ENCODE measurements at places on chromosomes 5 and 9. TPM values are rescaled to one million over a fixed set of nuclear protein-coding genes. Genes with fewer than 3 reads are reported as not detected.

- no peaks in the 10 kb centered on the region for H3K36me3 ChIP-seq
- no peaks in the 10 kb centered on the region for H3K4me1 ChIP-seq
- no peaks in the 10 kb centered on the region for H3K27me3 ChIP-seq
- no peak for DNase-seq
- no peak overlapping the region for H3K27ac ChIP-seq
Measured at GRCh38 chr5:82570-82969, 9.4 kb upstream of the PLEKHG4B start.

Gene PCDHB15
- 2.4 TPM for total RNA-seq

Gene NOXA1
- 6.6 TPM for total RNA-seq

Gene PCDHA7
- 0.55 TPM for total RNA-seq

- H3K4me3 ChIP-seq, result no peak overlapping the region
- H3K27me3 ChIP-seq, result no peaks in the 10 kb centered on the region
- no peak overlapping the region for H3K27ac ChIP-seq
- H3K36me3 ChIP-seq, result no peaks in the 10 kb centered on the region
- no peaks in the 10 kb centered on the region for H3K4me1 ChIP-seq
Measured at GRCh38 chr5:59850766-59851165, 42.8 kb downstream of the PDE4D start.

- no peak overlapping the region for H3K27ac ChIP-seq
- no peak overlapping the region for H3K4me3 ChIP-seq
- H3K36me3 ChIP-seq, result no peaks in the 10 kb centered on the region
- H3K4me1 ChIP-seq, result no peaks in the 10 kb centered on the region
- peak; percentile 15 for DNase-seq
Measured at GRCh38 chr5:84383816-84384603, 670 bp downstream of the EDIL3 start.

DNA sequence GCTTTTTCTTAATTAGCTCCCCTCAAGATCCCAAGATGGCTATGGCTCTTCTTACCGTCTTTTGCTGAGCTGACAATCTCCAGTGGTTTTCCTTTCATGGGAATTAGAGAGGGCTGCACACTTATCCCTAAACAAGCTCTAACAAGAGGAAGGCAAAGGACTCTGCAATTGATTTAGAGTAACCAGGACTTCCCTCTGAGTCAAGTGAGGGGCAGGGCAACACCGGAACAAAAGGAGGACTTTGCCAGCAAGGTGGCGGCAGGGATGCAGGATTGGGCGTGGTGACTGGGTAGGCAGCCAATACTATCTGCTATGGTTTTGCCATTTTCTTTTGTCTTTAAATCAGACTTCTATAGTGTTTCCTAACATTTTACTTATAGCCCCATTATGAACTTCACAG, 9.8 kb downstream of the SLC44A1 start:
- H3K27ac ChIP-seq, result no peak overlapping the region
- no peak for DNase-seq
- no peaks in the 10 kb centered on the region for H3K27me3 ChIP-seq
- H3K4me3 ChIP-seq, result no peak overlapping the region
- H3K4me1 ChIP-seq, result peaks cover under 1% of the 10 kb centered on the region

- H3K27ac ChIP-seq, result no peak overlapping the region
- H3K27me3 ChIP-seq, result no peaks in the 10 kb centered on the region
- H3K4me1 ChIP-seq, result peaks cover 4% of the 10 kb centered on the region
- peak; percentile 52 for DNase-seq
- no peak overlapping the region for H3K4me3 ChIP-seq
Measured at GRCh38 chr9:136372561-136373299, 739 bp downstream of the CARD9 start.

DNA sequence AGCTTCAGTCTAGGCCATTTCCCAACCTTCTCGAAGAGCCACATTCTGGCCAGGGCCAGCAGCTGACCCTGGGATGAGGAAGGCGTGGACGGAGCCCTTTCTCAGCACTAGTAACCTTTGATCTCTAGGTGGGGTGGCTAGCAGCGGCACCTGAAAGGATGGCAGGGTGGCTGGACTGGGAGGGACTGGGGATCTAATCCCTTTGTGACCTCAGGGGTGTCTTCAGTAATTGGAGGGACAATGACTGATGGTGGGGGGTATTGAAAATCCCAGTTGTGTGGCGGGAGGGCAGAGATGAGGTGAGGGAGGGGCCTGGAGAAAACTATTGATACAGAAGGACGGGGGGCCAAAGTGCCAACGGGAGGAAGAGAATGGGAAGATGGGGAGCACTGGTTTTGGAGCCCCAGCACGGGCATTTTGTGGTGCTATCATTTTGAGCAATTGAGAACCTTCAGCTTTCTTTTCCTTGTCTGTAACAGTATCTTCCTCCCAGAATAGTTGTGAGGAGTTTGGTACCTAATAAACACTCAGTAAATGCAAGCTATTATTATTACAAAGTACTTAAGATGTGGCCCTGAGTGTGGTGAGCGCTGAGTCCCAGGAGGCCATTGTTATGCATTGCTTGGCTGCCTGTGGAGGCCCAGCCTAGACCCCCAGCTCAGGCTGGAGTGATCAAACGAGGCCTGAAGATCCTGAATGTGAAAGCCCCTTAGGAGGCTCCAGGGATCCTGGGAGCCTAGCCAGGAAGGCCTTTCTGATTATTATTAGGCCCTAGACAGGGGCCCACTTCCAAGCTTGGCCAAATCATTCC, 37.3 kb upstream of the UBE2D2 start:
- no peak for DNase-seq
- H3K27ac ChIP-seq, result no peak overlapping the region
- H3K4me3 ChIP-seq, result no peak overlapping the region
- no peaks in the 10 kb centered on the region for H3K4me1 ChIP-seq

DNA sequence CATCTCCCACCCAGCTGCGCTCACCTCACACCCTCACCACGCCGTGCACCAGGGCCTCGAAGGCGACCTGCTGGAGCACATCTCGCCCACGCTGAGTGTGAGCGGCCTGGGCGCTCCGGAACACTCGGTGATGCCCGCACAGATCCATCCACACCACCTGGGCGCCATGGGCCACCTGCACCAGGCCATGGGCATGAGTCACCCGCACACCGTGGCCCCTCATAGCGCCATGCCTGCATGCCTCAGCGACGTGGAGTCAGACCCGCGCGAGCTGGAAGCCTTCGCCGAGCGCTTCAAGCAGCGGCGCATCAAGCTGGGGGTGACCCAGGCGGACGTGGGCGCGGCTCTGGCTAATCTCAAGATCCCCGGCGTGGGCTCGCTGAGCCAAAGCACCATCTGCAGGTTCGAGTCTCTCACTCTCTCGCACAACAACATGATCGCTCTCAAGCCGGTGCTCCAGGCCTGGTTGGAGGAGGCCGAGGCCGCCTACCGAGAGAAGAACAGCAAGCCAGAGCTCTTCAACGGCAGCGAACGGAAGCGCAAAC, 1.1 kb downstream of the POU4F3 start:
- peak; percentile 67 for DNase-seq
- H3K36me3 ChIP-seq, result no peaks in the 10 kb centered on the region
- H3K4me3 ChIP-seq, result no peak overlapping the region
- peaks cover 2% of the 10 kb centered on the region for H3K4me1 ChIP-seq

DNA sequence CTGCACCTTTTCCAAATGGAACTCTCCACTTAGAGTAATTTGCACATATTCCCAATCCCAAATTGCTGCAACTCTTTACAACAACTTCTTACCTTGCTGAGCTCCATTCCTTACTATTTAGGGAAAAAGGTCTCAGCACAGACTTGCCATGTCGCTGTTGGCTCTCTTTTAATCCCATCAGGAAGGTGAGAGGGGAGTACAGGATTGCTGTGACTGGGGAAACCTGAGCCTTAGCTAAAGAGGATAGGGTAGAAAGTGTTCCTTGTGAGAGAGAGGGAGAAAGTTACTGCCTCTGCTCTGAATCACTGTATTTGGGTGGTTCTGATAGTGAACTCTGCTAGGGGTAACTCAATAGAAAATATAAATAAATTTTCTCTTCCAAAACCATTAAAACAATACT, 43.7 kb upstream of the GABRA1 start:
- no peaks in the 10 kb centered on the region for H3K36me3 ChIP-seq
- H3K4me1 ChIP-seq, result no peaks in the 10 kb centered on the region
- no peaks in the 10 kb centered on the region for H3K27me3 ChIP-seq
- H3K4me3 ChIP-seq, result no peak overlapping the region

GRCh38 chr9:22147813-22148527, 138.9 kb upstream of the CDKN2B start:
- H3K36me3 ChIP-seq, result no peaks in the 10 kb centered on the region
- no peaks in the 10 kb centered on the region for H3K4me1 ChIP-seq
- H3K27me3 ChIP-seq, result no peaks in the 10 kb centered on the region

GRCh38 chr5:55572020-55572419, 37.3 kb upstream of the PLPP1 start:
- no peak overlapping the region for H3K27ac ChIP-seq
- no peak for DNase-seq
- no peak overlapping the region for H3K4me3 ChIP-seq
- no peaks in the 10 kb centered on the region for H3K27me3 ChIP-seq
- no peaks in the 10 kb centered on the region for H3K36me3 ChIP-seq

Gene SHISAL2B
- total RNA-seq, result 2.0 TPM

Gene AHRR
- total RNA-seq, result 0.83 TPM

DNA sequence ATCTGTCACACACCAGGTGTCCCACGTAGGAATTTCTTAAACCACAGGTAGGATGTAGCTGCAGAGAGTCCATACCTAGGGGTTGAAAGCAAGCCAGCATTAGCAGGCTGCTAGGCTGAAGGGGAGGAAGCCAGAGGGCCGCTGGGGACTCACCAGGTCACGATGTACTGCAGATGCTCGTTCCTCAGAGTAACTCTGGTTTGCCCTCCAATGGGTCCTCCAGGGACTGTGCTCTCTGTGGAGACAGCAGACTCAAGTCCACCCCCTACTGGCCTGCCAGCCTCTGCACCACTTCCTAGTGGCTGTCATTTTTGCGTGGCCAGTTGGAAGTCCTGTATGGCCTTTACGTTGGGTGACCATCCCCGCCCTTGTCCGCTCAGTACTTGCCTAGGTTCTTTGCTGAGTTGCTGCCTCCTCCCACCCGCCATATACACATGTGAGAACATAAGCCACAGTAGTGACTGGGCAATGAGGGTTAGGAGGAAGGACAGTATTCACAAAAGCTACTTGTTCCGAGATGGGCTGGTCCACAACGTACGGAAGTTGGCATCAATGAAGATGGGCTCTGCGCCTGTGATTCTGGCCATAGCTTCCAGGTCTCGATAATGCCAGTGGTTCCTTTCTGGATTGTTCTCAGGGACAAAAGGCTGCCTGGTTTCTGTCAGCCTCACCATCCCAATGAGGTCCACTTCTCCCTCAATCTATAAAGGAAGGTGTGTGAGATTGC, 4.1 kb downstream of the RPL7A start:
- peaks cover 11% of the 10 kb centered on the region for H3K4me1 ChIP-seq
- H3K4me3 ChIP-seq, result no peak overlapping the region
- H3K36me3 ChIP-seq, result peaks cover 13% of the 10 kb centered on the region
- peak; percentile 69 for DNase-seq
- H3K27me3 ChIP-seq, result no peaks in the 10 kb centered on the region

DNA sequence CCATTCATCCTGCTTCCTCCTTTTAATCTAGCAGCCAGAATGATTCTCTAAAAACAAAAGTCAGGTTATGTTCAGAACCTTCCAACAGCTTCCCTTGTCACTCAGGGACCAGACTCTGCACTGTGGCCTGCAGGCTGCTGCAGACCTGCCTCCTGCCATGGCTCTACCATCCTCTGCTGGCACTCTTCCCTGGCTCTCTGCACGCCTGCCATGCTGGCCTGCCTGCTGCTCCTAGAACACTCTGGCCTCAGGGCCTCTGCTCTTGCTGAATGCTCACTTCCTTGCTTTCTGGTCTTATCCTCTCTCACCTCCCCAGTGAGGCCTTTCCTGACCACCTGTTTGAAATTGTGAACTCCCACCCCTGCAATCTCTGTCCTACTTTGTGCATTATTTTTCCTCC, 149.4 kb downstream of the CD180 start:
- H3K4me3 ChIP-seq, result no peak overlapping the region
- no peaks in the 10 kb centered on the region for H3K36me3 ChIP-seq
- DNase-seq, result no peak
- no peaks in the 10 kb centered on the region for H3K27me3 ChIP-seq
- H3K4me1 ChIP-seq, result peaks cover 4% of the 10 kb centered on the region
- no peak overlapping the region for H3K27ac ChIP-seq

- H3K36me3 ChIP-seq, result no peaks in the 10 kb centered on the region
- H3K4me1 ChIP-seq, result peaks cover 6% of the 10 kb centered on the region
- no peak overlapping the region for H3K4me3 ChIP-seq
- H3K27ac ChIP-seq, result no peak overlapping the region
- DNase-seq, result peak; percentile 14
Measured at GRCh38 chr5:12023614-12024241, 119.5 kb upstream of the CTNND2 start.

- DNase-seq, result peak; percentile 75
- no peaks in the 10 kb centered on the region for H3K4me1 ChIP-seq
- peak overlapping the region; percentile 67 for H3K27ac ChIP-seq
- peak overlapping the region; percentile 24 for H3K4me3 ChIP-seq
Measured at GRCh38 chr9:37692622-37693221, 42.0 kb downstream of the FRMPD1 start.

GRCh38 chr9:134637696-134638501, 3.7 kb upstream of the COL5A1 start:
- DNase-seq, result peak; percentile 18
- no peaks in the 10 kb centered on the region for H3K4me1 ChIP-seq
- H3K36me3 ChIP-seq, result no peaks in the 10 kb centered on the region
- no peak overlapping the region for H3K4me3 ChIP-seq
- no peak overlapping the region for H3K27ac ChIP-seq
- no peaks in the 10 kb centered on the region for H3K27me3 ChIP-seq

DNA sequence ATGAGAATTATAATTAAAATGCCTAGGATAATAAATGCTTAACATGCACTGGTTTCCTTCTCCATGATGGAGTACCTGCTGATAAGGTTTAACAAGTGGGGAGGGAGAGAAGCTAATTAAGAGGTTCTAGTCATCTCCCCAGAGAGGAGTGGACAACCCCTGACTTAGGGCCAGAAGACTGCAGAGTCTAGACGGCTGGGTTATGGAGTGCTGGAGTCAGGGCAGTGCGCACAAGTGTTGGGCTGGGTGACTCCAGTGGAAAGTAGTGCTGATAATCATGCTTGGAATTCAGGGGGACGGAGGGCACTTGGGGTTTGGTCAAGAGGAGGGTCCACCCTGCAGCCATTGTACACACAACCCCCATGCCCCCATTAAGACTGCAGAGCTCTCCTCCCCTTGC, 32.8 kb upstream of the TGFBI start:
- no peak for DNase-seq
- H3K36me3 ChIP-seq, result no peaks in the 10 kb centered on the region
- no peaks in the 10 kb centered on the region for H3K27me3 ChIP-seq

Gene REEP2
- 1.7 TPM for total RNA-seq

Gene ECSCR
- 1.2 TPM for total RNA-seq

Data from pancreas (tissue), 10 donors.